ENCODE measurements at places on chromosomes 16 and 17.

DNA sequence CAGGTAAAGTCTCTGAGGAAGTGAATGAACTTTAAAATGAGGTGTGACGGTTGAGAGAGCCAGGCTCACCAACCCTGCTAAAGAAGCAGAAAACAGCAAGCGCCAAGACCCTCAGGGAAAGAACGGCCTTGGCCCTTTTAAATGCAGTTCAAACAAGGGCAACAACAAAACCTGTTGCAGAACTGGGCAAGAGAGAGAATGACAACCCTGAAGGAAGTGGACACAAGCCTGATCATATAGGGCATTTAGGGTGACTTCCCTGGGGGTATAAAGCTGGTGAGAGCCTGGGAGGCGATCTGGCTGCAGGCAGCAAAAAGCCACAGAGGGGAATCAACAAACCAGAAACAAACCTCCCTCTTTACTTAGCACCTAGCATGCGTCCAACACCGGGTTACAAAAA, 1.0 kb downstream of the CPPED1 start:
- no peak for DNase-seq

GRCh38 chr17:7894866-7895265, 6.3 kb downstream of the CHD3 start:
- no peak for DNase-seq

- no peak for DNase-seq
These were observed 109.9 kb upstream of the CORO6 start for GRCh38 chr17:29732613-29733012.

GRCh38 chr16:86128246-86128645, 229.3 kb downstream of the IRF8 start:
- no peak for DNase-seq
